ENCODE measurements at places on chromosomes 6 and 20. TPM values are rescaled to one million over a fixed set of nuclear protein-coding genes. Genes with fewer than 3 reads are reported as not detected.

DNA sequence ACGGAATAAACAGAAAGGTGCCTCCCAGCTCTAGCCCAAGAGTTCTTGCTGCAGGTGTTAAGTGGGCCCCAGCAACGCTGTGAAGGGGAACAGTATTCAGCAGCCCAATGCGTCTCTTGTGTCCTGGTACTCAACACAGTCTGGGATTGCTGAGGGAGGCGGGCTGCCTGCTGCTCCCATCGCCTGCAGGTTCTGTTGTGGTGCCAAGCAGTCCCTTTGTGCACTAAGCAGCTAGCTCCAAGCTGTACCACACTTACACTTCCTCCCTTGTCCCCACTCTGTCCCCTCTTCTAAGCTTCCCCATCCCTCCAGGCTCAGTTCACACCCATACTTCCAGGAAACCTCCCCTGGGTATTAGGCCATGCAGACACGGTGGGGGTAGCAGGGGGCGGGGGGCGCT lies 92.7 kb downstream of the AGPAT4 start:
- DNase-seq, result no peak

DNA sequence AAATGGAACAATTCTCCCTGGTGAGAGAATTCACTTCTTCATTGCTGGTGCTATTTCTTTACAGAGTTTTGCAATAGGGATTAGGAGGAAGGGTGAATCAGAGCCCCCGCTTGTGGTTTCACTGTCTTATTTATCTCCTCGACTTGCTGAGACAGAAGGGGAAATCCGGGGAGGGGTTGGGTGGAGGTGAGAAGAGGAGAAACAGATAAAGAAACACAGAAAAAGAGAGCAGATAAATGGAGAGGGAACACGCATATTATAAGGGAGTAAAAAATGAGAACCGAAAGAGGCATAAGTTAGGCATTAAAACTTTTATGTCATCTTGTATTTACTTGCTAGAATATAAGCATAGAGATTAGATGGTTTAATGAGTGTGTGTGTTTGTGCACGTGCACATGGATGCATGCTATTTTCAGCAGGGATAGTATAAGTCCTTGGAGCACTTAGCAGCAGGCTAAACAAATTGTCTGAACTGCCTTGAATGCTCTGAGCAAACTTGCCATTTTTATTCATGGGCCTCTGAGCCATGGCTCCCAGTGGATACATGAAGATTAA lies 105.0 kb downstream of the OLIG3 start:
- DNase-seq, result no peak

DNA sequence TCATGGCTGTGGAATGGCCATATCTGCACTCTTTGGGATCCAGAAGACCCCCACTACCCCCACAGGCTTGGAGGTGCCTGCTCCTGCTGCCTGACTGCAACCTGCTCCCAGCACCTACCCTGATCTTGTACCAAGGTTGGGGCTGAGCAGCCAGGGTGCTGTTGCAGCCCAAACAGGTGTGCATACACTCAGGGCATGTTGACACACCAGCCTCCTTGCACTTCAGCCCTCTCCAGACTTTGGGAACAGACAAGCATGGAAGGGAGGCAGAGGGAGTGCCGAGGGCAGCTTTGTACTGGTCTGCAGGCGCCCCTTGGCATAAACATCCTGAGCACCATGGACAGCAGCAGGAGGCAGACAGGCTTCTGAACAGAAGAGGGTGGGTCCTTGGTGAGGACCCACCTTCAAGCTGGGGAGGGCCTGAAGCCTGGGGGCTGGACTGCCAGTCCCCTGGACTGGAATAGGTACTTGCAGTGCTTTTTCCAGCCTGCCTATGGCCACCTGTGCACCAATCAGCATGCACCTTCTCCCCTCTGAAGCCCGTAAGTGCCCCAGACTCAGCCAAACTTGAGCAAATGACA lies 1675.8 kb downstream of the HACE1 start:
- DNase-seq, result no peak

FAM217A gene
- not detected for total RNA-seq

COL9A3 gene
- not detected for total RNA-seq

Measured in osteoblast (primary cell).